Cerebellar nuclear complex (tissue), 1 donor: ENCODE measurements at places on chromosomes 6 and 20.

DNA sequence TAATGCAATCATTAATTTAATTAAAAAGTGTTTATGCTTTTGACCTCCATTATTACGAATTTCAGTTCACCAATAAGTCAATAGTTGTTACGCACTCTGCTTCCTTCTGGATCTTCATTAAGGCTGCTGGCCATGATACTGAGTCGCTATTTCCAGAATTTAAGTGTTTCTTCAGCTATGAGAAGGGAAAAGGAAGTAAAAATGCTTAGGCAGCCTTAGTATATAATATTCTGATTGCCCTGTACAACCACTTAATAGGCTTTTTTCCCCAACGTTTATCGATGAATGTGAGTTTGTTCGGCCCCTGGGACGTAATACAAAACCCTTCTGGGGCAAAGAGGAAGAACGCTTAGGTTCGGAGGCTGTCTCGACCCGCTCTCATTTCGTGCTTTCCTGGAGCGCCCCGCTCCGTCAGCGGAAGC, 644 bp downstream of the OARD1 start:
- DNase-seq = no peak

GRCh38 chr6:34993213-34993612, 104.2 kb downstream of the ANKS1A start:
- no peak for DNase-seq

DNA sequence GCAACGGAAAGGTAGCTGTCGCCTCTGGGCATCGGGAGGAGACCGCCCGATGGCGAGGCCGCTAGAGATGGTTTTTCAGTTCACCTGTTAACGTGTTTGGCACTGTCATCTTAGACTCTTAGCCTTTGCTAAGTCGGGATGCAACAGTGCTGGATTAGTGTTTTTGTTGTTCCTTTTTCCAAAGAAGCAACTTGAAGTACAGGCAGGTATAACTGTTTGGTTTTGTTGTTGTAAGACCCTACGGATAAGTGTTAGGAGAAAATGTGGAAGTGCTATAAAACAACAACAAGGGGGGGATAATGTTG, 723 bp downstream of the MANEA start:
- no peak for DNase-seq

- no peak for DNase-seq
Measured at GRCh38 chr20:58982406-58983114, 1.5 kb downstream of the NELFCD start.

- DNase-seq = no peak
Measured at GRCh38 chr6:38974389-38975151, 74.0 kb upstream of the GLP1R start.

- DNase-seq = no peak
Measured at GRCh38 chr20:54027704-54028103, 42.7 kb downstream of the BCAS1 start.

DNA sequence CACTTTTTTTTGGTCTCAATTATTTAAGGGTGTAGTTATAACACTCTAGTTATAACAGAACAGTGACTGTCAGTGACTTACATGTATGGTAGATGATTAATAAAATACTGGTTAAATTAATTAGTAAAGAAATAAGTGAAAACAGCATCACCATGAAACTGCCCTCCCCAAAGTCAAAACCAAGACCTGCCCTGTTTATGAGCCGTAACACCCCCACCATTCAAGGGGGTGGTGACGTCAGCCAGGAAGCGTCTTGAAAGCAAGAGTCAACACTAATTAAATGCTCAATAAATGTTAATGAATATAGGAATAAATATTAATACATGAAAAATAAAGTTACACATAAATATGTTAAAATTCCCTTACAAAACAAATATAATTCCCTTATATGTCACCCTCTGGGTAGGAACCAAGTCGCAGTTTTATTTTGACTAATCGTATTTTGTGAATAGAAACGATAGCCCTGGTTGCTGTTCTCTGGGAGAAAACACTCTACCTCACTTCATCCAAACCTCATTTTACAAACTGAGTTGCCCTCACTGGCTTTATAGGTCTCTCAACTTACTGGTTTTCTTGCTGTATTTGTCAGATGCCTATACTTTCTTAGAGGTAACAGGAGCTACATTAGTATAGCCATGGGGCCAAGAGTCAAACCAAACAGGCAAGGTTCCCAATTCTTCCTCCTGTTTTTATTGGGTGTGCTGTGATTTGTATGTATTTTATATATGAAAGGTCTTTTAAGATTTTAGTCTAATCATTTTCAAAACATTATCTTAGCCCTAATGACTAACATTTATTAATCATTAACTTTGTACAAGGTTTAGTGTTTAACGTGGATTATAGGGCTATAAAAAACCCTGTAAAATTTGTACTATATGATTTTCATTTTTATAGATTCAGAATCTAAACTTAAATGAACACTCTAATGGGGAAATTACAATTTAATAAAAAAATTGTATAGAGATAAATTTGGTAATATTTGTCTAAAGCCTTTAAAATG, 227.9 kb upstream of the IRAK1BP1 start:
- DNase-seq = no peak

DNA sequence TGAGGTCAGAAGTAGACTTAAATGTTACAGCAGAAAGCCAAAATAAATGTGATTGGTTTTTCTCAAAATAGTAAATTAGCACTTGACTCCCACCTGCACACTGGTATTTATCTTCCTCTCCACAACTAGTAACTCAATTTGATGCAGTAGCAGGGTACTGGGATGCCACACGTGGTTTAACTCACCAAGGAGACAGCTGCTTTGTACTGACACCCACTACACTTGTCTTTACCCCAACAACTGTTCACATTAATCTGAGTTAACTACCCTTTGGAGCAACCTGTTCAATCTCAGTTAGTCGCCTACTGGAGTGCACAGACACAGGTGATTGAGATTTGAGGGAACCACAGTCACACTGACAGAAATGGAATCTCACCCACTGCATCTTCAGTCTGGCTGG, 242.1 kb downstream of the PRKN start:
- DNase-seq = no peak

DNA sequence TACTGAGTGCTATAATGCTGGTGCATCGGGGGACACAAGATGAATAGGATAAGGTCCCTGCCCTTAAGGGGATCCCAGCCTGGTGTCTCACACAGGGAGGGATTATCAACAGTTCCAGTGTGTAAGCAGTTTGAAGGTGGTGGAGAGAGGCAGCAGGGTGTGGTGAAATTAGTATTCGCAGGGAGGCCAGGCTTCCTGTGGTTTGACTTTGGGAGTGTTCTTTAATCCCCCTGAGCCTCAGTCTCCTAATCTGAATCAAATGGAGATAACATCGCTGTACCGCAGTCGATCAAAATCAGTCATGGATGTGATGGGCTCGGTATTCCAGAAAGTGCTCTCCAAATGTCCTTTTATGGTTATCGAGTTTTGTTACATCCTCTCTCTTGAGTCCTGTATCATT, 288.1 kb upstream of the SUPT3H start:
- DNase-seq = no peak

GRCh38 chr6:84003131-84003530, 30.4 kb upstream of the MRAP2 start:
- DNase-seq = no peak

GRCh38 chr6:130934848-130935585, 107.8 kb downstream of the SMLR1 start:
- DNase-seq = no peak

DNA sequence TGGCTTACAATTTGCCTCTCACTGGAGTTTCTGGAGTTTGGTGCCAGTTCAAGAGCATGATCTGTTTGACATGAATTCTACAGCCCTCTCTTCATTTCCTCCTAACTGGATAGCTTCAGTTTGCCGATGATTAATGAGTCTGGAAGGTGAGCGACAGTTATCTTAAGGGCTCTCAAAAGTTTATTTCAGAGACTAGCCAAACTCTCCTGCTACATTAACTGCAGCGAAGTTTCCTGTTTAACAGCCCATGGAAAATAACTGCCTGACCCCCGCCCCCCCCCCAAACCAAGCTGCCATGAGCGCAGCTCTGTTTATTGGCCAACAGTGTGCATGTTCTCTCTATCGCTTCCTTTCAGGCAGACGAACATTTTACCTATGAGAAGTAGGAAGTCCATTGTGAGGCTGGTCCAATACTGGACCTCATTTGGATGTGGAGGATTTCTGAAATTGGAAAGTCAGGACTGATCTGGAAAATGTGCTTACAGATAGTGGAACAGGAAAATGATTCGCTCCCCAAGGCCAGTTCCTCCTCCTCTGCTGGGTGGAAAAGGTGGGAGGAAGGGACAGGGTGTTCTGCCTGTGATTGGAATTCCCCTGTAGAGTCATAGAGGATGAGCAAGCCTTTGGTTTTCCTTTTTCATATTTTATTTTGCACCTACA, 522.2 kb upstream of the JAG1 start:
- no peak for DNase-seq

DNA sequence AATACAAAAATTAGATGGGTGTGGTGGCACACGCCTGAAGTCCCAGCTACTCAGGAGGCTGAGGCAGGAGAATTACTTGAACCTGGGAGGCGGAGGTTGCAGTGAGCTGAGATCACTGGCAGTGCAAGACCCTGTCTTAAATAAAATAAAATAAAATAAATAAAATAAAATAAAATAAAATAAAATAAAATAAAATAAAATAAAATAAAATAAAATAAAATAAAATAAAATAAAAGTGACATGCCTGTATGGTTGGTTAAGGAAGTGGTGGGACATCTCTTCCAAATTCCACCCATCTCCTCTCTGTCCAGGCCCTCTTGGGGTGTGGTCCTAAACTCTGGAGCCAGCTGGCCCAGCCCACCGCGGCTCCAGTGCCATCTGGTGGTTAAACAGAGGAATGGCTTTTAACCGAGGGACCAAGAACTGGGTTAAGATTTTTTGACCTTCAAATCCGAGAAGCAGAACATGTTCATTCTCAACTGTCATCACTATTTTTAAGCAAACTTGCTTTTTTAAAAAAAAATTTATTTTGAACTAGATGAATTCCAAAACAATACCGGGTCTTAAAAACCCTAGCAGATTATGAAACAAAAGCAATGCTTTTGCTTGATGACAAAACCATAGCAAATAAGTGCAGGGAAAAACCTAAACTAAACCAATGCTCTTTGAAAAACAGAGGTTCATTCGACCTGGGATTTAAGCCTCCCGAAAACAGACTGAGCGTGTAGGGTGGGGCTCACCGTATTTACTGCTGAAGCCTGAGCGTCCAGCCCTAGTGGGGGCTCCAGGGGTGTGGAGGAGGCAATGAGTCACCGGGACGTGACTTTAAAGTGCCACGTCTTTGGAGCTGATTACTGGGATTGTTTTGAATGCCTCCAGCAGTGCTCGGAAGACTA, 68.8 kb downstream of the CDC5L start:
- no peak for DNase-seq

GRCh38 chr6:124479991-124480430, 482.2 kb upstream of the RNF217 start:
- DNase-seq = no peak

DNA sequence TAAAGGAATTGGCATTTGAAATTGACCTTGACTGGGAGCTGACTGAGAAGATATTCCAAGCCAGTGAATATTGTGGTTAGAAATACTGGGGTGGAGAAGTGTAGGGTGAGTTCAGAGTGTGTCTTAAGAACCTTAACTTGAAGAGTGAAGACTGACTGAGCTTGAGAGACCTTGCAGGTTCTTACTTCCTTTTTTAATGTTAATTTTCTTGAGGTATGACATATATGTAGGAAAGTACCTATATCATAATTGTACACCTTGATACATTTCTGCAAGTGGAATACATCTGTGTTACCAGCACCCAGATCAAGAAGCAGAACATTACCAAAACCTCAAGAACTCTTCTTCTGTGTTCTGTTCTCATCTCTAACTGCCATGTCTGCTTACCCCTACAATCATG, 11.0 kb downstream of the DHX35 start:
- DNase-seq = no peak

DNA sequence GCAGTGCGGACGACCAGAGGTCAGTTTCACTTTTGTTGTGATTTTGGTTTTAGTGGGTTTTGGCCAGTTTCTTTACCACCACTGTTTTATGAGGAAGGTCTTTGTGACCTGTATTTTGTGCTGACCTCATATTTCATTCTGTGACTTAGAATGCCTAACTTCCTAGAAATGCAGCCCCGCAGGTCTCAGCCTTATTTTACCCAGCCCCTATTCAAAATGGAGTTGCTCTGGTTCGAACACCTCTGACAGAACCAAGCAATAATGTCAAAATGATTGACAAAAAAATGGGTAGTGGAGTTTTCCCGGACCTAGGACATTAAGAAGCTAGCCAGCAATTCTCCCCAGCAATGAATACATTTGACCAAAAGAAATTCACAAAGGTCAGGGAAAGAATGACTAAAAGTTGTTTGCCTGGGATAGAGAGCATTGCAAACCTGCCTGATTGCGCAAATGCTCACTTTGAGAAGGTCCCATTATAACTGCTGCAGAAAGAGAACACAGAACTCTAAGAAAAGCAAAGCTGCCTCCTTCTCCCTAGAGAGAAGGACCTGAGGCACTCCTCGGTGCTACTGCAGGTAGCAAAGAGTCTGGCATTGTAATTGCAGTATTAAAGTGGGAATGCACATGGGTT, 288.8 kb downstream of the ADGB start:
- DNase-seq = no peak

DNA sequence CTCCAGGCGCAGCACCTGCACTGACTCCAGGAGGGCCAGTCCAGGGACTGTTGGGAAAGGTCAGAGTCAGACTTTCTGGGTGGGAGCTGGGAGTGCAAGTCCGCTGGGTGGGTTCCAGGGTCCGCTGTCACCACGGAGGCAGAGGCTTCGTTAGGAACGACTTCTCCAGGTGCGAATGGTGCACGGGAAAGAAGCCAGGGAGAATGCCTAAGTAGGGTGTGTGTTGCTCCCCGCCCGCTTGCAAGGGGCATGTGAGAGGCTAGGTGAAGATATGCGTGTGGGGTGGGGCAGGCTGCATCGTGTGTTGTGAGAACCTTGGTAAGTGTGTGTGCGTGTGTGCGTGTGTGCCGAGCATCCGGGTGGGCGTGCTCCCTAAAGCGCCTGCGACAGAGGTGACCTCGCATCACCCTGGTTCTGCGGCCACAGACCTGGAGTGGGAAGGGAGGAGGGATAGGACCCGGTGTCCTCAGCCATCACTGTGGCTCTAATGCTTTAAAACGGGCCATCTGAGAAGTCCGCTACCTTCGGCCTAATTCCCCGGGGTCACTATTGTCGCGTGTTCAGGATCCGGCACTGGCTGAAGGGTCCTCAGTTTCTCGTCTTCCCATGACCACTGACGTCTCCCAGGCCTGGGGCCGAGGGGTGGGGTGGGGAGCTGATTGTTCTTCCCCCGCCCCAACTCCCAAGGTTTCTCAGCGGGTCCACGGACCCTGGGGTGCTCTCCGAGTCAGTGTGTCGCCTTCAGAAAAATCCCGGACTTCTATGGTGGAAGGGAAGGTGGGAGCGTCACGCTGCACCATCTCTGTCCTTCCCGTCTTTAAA, 6.1 kb downstream of the SLC32A1 start:
- no peak for DNase-seq

GRCh38 chr6:26170951-26171841, 84.0 kb downstream of the HFE start:
- DNase-seq = no peak
